Activated CD8-positive, alpha-beta memory T cell treated with anti-CD3 and anti-CD28 coated beads, Interleukin-2, amount 10 ng/mL, durations not matched to agents 7 days and 5 days (primary cell): ENCODE measurements at places on chromosomes 4 and X.
A peak's percentile ranks its signal among the peaks of the same experiment; 100 is the strongest.

- peak; percentile 56 for DNase-seq
- H3K27me3 ChIP-seq: peaks cover 2% of the 10 kb centered on the region
- peak within 1 kb of the TSS; percentile 78 for H3K4me3 ChIP-seq
- H3K36me3 ChIP-seq: peaks cover 2% of the 10 kb centered on the region
- peak within 1 kb of the TSS; percentile 60 for H3K27ac ChIP-seq
These were observed at the start of gene IL3RA for GRCh38 chrX:1336331-1336943. Gene IL3RA, plus strand, starts transcription at chrX:1336785. Its CDS starts 4,981 bp downstream, at chrX:1341766.

DNA sequence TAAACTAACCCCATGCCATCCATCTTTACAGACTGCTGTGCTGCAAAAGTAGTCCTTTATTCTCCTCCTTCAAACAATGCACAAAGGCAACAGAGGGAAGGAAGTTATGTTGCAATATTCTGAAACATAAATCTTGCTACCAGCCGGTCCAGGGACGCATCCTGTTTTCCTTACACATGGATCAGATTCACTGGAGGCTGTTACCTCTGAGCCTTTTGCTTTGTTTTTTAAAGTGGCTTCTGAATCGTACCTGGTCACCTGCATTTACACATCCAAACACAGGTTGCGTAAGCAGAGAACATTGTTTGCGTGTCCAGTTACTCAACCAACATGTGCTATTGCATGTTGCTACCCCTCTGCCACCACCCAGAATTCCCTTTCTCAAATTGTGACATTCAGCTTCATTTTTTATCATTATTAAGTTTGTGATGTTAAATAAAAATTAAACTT is 8.8 kb downstream of the PPARGC1A start:
- no peaks in the 10 kb centered on the region for H3K4me1 ChIP-seq
- no peak for DNase-seq
- H3K36me3 ChIP-seq: no peaks in the 10 kb centered on the region

DNA sequence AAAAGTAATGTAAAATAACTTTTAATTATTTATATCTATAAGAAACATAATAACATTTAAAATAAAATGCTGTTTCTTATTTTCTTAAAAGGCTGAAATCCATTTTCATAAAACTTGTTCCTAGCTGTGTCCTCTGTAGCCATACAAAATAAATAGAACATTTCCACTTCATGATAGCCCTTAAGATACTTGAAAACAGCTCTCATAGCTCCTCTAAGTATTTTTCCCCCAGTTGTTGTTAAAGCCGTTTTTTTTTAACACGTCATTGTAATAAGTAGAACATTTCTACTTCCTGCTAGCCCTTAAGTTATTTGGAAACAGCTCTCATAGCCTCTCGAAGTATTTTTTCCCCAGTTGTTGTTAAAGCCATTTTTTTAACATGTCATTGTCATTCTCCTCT is 97.3 kb upstream of the SOX3 start:
- no peaks in the 10 kb centered on the region for H3K36me3 ChIP-seq
- no peak for DNase-seq
- H3K27ac ChIP-seq: no peak overlapping the region
- H3K4me3 ChIP-seq: no peak overlapping the region
- H3K27me3 ChIP-seq: no peaks in the 10 kb centered on the region

DNA sequence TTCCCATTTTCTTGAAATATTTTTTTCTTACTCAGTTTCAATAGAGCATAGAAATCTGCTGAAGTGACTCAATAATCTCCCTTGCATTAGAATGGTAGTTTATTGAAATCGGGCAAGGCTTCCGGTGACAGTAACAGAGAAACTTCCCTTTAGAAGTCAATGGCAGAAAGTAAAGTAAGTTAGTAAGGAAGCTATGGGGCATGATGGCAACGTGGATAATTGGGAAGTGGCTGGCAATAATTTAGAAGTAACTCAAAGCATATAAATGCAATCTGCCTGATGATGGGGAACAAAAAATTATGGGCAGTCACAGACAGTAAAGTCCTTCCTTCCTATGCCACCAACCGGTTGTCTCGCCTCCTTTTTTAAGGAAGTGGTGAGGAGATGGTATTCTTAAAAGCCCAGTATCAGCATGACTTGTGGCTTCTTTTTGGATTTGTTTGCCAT is 7.6 kb downstream of the CYBB start:
- peaks cover 14% of the 10 kb centered on the region for H3K4me1 ChIP-seq
- no peaks in the 10 kb centered on the region for H3K27me3 ChIP-seq
- no peak overlapping the region for H3K4me3 ChIP-seq
- no peak for DNase-seq
- H3K27ac ChIP-seq: no peak overlapping the region
